Jurkat, Clone E6-1 (cell line): ENCODE measurements at places on chromosomes 16 and 17.

DNA sequence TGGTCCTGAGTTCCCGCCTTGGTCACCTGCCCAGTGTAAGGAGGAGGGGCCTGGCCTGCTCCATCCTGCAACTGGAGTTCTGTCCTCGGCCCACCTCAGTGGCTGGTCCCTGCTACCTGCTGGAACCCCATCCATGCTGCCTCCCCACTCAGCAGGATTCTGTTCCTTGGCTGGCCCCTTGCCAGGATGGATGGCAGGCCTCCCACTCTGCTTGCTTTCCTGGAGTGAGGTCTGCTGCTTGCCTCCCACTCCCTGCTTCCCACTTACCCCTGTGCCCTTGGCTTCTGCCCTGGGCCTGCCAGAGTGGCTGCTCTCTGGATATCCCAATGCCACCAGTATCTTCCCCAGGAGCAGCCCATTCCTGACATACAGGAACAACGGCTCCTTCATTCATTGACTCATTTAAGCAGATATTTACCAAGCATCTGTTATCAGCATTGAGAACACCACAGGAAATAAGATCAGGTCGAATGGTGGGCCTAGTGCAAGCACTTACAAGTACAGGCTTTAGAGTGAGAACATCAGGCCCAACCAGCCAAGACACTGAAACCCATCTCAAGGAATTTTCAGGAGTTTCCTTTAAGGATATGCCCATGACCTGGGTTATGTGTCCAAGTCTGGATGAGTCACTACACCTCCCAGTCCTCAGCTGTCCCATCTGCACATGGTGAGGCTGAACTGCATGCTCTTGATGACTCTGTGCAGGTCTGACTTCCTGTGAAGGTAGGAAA is 17.0 kb upstream of the RPRML start:
- DNase-seq: no peak

DNA sequence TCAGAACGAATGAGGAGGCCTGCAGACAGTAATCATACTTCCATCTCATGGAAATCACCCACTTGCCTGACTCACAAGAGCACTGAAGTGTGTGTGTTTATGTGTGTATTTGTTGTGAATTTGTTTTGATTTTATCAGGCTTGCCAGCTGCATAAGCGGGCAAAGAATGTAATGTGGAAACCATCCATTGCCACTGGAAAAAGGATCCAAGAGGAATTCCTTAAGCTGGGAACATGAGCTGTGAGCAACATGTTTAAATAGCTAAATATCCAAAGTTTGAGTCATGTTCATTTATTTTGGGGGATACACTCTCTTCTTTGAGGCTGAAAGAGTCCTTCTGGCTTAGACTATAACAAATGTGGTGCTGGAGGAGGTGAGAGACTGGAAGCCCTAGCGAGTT is 198.4 kb upstream of the TBX2 start:
- DNase-seq: no peak

DNA sequence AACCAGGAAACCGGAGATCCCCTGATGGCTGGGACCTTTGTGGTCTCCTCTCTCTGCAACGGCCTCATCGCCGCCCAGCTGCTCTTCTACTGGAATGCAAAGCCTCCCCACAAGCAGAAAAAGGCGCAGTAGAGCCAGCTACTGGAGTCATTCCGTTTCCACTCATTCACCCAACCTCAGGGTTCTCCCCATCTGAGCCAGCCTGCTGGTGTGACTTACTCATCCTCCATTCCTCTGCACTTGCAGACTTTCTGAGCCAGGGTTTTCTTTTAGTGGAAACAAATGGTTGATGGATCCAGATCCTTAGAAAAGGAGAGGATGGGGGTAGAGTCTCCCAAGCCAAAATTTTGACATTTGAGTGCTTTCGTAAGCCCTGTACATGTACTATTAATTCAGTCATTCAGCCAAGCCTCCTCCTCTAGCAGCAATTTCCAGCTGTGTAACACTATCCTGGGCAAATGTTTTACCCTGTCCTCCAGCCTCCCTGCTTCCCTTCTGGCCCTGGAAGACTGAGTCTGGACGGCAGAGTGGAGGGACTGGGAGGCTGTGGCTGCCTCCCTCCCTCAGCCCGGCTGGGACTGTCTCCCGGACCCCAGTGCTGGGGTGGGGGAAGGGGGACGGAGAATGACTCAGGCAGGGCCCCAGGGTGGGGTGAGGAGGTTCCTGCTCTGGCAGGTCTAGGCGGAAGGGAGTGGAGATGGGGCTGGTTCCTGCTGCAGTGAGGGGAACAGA is 2.3 kb downstream of the SOX15 start:
- DNase-seq: no peak

- no peak for DNase-seq
Measured at GRCh38 chr17:51088287-51088686, 32.4 kb downstream of the SPAG9 start.

DNA sequence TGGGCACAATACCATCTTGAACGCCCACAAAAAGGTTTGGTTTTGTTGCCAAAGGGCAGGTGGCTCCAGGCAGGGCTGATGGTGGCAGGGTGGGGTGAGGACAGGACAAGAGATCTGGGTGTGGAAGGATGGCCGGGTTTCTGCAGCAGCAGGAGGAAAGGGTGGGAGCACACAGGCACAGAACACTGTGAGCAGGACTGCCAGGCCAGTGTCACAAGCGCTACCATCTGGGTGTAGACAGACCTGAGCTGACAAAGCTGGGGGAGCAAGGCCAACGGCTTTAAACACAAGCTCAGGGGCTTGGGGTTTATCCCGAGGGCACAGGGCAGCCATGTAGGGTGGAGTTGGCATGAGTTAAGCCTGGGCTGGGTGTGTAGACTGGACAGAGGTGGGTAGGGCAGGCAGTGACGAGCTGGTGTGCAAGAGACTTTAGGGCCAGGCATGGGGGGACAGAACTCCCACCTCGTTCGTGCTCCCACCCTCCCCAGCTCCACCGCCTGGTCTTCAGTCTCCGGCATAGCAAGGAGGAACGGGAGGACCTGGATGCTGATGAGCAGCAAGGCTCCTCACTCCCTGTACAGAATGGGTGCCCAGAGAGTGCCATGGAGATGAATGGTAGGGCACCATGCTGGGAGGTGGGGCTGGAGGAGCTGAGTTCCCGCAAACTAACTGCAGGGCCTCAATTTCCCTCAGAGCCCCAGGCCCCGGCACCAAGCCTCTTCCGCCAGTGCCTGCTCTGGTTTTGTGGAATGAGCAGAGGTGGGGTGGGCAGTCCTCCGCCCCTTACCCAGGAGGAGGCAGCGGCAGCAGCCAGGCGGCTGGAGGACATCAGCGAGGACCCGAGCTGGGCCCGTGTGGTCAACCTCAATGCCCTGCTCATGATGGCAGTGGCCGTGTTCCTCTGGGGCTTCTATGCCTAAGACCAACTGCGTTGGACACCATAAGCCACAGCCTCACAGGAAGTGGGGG is 7.0 kb downstream of the SLC5A2 start:
- DNase-seq: no peak

DNA sequence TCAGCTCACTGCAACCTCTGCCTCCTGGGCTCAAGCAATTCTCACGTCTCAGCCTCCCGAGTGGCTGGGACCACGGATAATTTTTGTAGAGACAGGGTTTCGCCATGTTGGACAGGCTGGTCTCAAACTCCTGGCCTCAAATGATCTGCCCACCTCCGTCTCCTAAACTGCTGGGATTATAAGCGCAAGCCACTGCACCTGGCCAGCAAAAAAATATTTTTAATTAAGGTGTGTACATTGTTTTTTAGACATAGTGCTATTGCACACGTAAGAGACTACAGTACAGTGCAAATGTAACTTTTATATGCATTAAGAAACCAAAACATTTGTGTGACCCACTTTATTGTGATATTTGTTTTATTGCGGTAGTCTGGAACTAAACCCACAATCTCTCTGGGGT is 49.0 kb downstream of the NACA2 start:
- no peak for DNase-seq

GRCh38 chr17:40190197-40191021 is 13.1 kb downstream of the RAPGEFL1 start:
- DNase-seq: peak; percentile 30

GRCh38 chr16:67283039-67283825 is 3.9 kb downstream of the PLEKHG4 start:
- DNase-seq: no peak

DNA sequence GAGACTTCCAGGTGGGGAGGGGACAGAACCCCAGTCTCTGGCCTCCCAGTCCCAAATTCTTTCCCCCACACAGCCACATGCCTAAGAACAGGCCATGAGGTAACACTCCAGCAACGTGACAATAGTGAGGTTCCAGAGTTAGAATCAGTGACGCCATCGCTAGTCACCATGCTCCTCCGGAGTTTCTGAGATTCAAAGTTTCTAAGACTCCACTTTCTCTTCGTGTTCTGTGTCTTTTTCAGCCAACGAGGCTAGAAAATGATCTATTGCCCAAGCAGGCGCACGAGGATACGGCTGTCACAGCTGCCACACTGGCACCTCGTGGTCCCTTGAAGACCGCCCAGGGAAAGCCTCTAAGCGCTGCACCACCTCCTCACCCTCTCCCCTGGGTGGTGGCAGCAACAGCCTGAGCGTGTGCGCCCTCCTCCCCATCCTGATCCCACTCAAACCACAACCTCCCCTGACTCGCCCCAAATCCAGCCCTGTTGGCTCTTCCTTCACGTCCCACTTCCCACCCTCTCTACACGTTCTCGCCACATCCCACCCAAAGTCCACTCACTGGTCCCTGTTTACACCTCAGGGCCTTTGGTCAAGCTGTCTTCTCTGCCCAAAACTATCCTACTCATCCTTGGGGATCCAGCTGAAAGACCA is 1.0 kb downstream of the MCRIP1 start:
- DNase-seq: peak; percentile 61

DNA sequence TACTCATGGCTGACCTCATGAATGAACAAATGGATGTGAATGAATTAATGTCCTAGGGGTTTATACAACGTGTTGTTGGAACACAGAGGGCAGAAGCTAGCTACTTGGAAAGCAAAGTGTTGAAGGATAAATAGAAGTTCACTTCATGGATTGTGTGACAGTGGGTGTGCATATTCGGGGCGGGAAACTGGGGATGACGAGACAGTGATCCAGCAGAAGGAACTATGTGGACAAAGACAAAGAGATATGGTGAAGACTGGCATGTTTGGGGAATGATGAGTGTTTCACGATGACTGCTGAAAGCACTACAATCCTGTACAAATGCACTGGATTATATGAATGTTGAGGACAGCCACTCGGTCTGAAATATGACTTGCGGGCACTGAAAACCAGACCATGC is 250.5 kb upstream of the C16orf82 start:
- no peak for DNase-seq

- no peak for DNase-seq
Measured at GRCh38 chr16:49602201-49602975, 228.8 kb downstream of the C16orf78 start.
